ENCODE measurements at places on chromosomes 1 and 21. TPM values are rescaled to one million over a fixed set of nuclear protein-coding genes. Genes with fewer than 3 reads are reported as not detected.

The DNAI4 gene
- total RNA-seq: 9.1 TPM

The KCNH1 gene
- not detected for total RNA-seq

The NUDT4B gene
- total RNA-seq: not detected

The ANXA9 gene
- total RNA-seq: 0.49 TPM

The OR2T29 gene
- not detected for total RNA-seq

The OR14A2 gene
- not detected for total RNA-seq

The CRP gene
- total RNA-seq: not detected

The OPRD1 gene
- total RNA-seq: not detected

The OR10X1 gene
- total RNA-seq: not detected

DNA sequence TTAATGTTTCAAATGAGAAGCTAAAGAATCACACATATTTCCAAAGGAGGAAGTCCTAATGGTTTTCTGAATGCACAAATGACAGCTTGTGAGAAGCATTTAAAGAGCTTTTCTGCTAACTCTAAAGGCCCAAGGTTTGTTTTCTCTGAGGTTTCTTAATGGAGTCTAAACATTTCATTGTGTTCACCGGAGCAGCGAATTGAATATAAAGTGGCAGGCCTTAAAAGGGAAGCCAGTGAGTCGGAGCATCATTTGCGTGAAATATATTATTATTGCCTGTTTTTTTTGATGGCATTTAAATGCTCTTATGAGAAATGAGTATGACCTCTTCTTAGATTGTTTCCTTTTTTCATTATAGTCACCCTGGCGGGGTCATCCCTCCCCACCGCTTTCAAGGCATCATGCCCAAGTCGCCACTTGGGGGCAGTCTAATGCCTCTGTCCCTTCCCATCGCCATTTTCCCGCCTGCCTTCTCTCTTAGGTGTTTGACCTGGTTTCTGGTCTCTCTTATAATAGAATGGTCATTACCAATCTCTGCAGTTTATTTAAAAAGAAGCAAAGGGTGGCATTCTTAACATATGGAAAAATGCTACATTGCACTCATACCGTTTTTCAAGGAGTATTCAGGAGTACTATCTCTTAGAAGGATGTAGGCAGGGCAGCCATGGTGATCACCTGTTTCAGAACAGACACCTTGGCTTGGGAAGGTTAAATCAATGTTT lies 25.3 kb upstream of the OVAAL start:
- no peaks in the 10 kb centered on the region for H3K4me1 ChIP-seq
- H3K36me3 ChIP-seq: no peaks in the 10 kb centered on the region
- H3K4me3 ChIP-seq: no peak overlapping the region
- peak; percentile 73 for DNase-seq
- no peak overlapping the region for H3K27ac ChIP-seq
- H3K27me3 ChIP-seq: no peaks in the 10 kb centered on the region

DNA sequence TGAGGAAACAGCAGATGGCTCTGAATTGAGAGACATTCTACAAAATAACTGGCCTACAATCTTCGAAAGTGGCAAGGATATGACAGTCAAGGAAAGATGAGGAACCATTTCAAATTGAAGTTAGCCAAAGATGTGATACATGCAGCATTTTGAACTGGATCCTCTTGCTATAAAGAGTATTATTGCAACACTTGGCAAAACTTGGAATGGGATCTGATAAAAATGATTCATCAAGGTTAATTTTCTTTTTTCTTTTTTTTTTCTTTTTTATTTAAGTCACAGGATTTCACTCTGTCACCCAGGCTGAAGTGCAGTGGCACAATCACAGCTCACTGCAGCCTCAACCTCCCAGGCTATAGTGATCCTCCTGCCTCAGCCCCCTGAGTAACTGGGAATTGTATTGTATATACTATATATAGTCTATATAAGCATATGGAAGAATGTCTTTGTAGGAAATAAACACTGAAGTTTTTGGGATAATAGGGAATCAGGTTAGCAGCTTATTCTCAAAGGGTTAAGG lies 49.8 kb upstream of the GJA8 start:
- peaks cover 40% of the 10 kb centered on the region for H3K27me3 ChIP-seq
- no peaks in the 10 kb centered on the region for H3K4me1 ChIP-seq
- H3K4me3 ChIP-seq: no peak overlapping the region
- H3K27ac ChIP-seq: no peak overlapping the region
- H3K36me3 ChIP-seq: peaks cover 7% of the 10 kb centered on the region
- DNase-seq: no peak

GRCh38 chr1:206839006-206839560 lies 26.3 kb upstream of the IL20 start:
- H3K27me3 ChIP-seq: no peaks in the 10 kb centered on the region
- no peak overlapping the region for H3K27ac ChIP-seq
- H3K4me1 ChIP-seq: no peaks in the 10 kb centered on the region
- H3K36me3 ChIP-seq: no peaks in the 10 kb centered on the region

GRCh38 chr1:12339396-12339795 lies 109.6 kb downstream of the VPS13D start:
- no peak overlapping the region for H3K27ac ChIP-seq
- H3K27me3 ChIP-seq: no peaks in the 10 kb centered on the region
- no peak for DNase-seq
- H3K4me1 ChIP-seq: peaks cover 17% of the 10 kb centered on the region
- peaks cover 23% of the 10 kb centered on the region for H3K36me3 ChIP-seq

GRCh38 chr1:43558346-43558841 lies 27.7 kb downstream of the PTPRF start:
- H3K27me3 ChIP-seq: no peaks in the 10 kb centered on the region
- no peaks in the 10 kb centered on the region for H3K36me3 ChIP-seq
- peaks cover 4% of the 10 kb centered on the region for H3K4me1 ChIP-seq
- DNase-seq: no peak
- no peak overlapping the region for H3K27ac ChIP-seq

GRCh38 chr1:153119491-153119971 lies 6.2 kb upstream of the SPRR2F start:
- peaks cover 26% of the 10 kb centered on the region for H3K27me3 ChIP-seq
- no peak overlapping the region for H3K4me3 ChIP-seq
- no peak overlapping the region for H3K27ac ChIP-seq
- no peaks in the 10 kb centered on the region for H3K4me1 ChIP-seq
- no peak for DNase-seq

GRCh38 chr1:21623410-21623961 lies 45.7 kb downstream of the RAP1GAP start:
- H3K27ac ChIP-seq: no peak overlapping the region
- H3K4me3 ChIP-seq: no peak overlapping the region
- no peak for DNase-seq
- H3K36me3 ChIP-seq: no peaks in the 10 kb centered on the region
- peaks cover 19% of the 10 kb centered on the region for H3K27me3 ChIP-seq

DNA sequence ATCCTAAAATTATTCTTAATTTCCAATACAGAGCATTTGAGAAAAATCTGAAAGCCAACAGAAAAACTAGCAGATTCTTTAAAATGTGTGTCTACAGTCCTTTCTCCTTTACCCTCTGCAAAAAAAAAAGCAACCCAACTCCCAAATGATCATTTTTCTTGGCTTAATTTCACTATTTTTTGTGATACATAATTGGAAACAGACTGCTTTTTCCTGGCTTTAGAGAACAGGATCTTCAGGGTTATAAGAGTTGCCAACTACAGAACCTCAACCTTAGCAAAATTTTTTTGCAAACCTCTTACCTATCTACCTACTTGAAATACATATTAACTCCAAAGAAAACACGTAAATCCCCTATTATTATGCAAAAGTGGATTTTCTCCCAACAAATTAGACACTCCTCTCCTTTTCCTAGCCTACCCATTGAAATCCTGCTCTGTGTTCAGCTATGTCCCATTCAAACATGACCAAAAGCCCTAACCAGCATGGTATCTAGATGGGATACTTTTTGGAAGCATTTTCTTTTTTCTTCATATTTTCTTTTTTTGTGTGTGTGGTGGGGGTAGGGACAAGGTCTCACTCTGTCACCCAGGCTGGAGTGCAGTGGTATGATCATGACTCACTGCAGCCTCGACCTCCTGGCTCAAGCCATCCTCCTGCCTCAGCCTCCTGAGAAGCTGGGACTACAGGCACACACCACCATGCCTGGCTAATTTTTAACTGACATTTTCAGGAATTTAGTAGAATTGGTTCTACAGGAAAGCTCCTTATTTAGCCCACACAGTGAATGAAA lies 9.0 kb downstream of the TGFBR3 start:
- no peak overlapping the region for H3K4me3 ChIP-seq
- H3K4me1 ChIP-seq: peaks cover 42% of the 10 kb centered on the region
- H3K27ac ChIP-seq: no peak overlapping the region
- DNase-seq: no peak
- no peaks in the 10 kb centered on the region for H3K36me3 ChIP-seq

GRCh38 chr1:235503403-235504121 lies 690 bp downstream of the B3GALNT2 start:
- peak overlapping the region; percentile 96 for H3K4me3 ChIP-seq
- peak; percentile 29 for DNase-seq
- H3K27ac ChIP-seq: peak overlapping the region; percentile 90
- H3K4me1 ChIP-seq: peaks cover 14% of the 10 kb centered on the region

DNA sequence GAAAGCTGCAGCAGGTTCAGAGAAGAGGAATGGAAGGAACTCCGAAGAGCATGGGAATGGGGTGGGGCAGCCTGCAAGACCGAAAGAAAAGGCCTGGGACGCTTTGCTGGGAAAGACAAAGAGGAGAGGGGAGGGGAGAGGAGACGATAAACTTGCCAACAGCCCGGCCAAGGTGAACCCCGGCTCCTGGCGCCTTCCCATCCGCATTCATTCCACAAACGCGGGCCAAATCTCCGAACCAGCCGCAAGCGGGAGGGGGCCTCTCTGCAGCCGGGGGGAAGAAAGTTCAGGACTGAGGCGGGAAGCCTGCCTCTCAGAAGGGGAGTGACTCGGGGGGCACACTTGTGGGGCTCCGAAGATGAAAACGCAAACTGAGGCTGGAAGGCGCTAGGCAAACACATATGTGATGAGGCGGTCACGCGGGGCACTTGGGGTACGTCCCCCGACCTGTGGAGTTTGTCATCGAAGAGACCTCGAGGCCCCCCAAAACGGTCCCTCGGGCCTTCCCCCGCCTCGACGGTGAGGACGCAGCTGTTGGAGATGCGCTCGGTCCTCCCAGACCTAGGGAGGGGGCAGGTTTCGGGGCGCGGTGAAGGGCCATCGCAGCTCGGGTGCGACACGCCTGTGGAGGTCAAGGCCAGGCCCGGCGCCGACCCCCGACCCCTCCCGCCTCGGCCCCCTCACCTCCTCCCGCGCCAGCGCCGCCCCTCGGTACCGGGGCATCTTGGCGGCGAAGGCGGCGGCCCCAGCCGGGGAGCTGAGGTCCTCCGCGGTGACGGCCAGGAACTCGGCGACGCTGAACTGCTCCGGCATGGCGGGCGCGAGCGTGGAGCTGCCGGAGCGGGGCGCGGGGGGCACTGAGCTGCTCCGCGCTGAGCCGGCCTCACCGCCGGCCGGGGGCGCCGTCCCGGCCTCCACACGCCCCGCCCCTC lies at the start of gene ASAP3:
ASAP3 (minus strand) TSS at position 859 of the 932 bp plus-strand sequence; CDS start at position 813, 46 bp downstream.
- peaks cover 20% of the 10 kb centered on the region for H3K4me1 ChIP-seq
- H3K27me3 ChIP-seq: peaks cover 8% of the 10 kb centered on the region
- peak within 1 kb of the TSS; percentile 90 for H3K4me3 ChIP-seq

GRCh38 chr1:85223334-85223733 lies 22.5 kb upstream of the SYDE2 start:
- no peak overlapping the region for H3K4me3 ChIP-seq
- H3K36me3 ChIP-seq: no peaks in the 10 kb centered on the region
- H3K4me1 ChIP-seq: no peaks in the 10 kb centered on the region
- H3K27ac ChIP-seq: no peak overlapping the region
- peaks cover 5% of the 10 kb centered on the region for H3K27me3 ChIP-seq

DNA sequence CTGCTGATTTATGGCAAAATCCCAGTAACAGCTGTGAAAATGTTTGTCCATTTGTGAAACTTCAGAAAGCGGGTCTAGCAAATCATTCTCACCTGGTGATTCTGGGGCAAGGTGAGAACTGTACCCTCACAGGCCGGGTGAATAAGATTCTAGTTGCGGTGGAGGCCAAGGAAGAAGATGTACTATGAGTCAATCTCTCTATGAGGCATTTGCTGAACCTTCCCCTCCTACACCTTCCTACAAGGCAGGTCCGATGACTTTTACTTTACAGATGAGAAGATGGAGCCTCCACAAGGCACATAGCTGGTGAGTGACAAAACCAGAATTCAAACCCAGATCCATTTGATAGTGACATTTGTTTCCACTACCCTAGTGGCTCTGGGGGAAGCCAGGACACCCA lies 72.7 kb downstream of the BACH1 start:
- no peak overlapping the region for H3K27ac ChIP-seq
- H3K36me3 ChIP-seq: peaks cover 7% of the 10 kb centered on the region
- H3K4me1 ChIP-seq: peaks cover 7% of the 10 kb centered on the region
- no peaks in the 10 kb centered on the region for H3K27me3 ChIP-seq
- DNase-seq: no peak
- no peak overlapping the region for H3K4me3 ChIP-seq
